ENCODE measurements at places on chromosomes 16 and 17. TPM values are rescaled to one million over a fixed set of nuclear protein-coding genes. Genes with fewer than 3 reads are reported as not detected.

- no peak for DNase-seq
These were observed 2.4 kb downstream of the MBTD1 start for GRCh38 chr17:51257150-51258081.

DNA sequence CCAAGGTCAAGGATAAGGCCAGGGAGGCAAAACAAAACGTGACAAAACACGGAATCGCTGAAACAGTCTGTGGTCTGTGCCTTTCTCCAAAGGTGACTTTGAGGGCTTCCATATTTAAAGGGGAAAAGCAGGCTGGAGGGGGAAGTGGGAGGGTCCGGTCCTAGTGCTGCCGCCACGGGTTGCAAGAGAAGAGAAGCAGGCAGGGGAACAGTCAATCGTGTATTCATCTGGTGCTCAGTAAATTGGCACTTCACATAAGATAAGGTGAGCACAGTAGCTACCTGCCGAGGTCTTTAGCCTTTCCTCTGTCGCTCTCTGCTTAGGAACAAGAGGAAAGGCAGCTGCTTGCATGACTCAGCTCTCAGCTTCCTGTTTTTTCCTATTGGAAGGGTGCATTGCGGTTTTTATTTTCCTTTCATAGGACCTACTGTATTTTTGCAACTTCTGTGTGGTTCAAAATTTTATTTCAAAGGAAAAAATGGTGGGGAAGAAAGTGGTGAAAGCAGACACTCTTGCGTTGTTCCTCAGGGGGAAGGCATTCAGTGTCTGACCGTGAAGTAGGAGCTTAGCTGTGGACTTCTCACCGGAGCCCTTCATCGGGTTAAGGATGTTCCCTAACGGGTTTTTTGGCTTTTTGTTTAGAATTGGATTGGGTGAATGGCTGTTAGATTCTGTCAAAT, 7.1 kb upstream of the LGALS3BP start:
- DNase-seq: peak; percentile 14

DNA sequence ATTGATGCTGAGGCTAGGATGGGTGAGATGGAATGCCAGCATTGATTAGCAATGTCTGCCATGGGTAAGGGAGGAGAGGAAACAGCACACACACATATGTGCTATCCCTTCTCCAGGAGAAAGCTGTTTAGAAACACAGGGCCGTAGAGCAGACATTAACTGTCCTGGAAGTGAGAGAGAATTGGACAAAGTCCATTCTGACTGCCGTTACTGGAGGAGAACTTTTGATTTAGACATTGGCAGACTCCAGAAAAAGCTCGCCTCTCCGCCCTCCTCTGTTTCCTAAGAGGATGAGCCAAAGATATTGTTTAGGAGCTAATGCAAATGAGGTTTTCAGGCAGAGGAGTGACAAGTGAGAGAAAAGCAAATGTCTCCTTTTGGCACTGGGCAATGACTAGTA, 237.0 kb downstream of the HAPSTR1 start:
- no peak for DNase-seq

Gene RMI2
- total RNA-seq: not detected

GRCh38 chr16:6643080-6643686, 689.5 kb upstream of the RBFOX1 start:
- DNase-seq: no peak

DNA sequence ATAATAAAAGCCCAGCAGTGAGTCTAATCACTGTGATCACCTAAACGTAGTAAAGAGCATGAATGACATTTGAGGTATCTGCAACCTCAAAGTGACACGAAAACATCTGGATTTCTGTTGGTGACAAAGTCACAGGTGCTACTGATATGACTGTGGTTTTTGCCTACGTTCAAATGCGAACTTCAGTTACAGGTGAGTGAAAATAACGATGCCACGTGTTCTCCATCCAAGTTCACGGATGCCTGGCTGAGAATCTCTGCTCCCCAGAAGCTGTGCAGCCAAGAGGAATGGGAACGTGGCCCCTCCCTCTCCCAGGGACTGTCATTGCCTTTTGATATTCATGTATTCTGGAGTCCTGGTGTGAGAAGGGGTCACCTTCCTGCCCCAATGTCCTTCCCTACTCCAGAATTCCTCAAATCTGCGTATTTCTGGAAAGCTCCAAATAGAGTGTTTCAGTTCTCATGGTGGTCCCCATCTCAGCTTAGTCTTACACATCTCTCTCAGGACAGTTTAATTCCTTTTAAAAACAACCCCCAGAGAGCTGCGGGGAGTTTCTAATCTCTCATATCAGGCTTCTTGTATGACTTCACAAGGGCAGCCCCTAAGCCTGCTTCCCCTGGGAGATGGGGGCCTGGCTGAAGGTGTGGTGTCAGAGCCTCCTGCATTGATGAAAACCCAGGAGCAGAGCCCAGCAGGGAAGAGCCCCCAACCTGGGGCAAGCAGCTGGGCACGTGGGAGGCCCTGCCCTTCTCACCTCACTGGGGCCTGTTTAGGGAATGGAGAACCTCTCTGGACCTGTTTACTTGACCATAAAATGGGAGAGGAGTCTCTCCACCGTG, 25.8 kb downstream of the PIK3R5 start:
- no peak for DNase-seq

Gene TMEM238L
- total RNA-seq: not detected

DNA sequence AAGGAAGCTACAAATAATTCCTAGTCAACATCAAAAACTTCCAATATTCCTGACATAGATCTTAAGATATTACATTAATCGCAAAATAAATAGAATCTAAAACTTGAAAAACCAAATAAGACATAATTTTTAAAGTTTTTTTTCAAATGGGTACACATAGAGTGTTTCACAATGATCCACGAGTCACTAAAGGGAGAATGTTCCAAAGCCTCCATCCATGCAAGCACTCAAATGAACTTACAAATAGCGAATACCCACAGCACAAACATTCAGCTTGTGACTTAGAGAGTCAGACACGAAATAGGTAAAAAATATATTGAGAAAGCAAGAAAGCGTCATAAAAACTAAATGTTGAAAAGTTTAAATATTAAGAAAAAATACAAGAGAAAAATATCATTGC, 65.7 kb downstream of the CEP112 start:
- DNase-seq: no peak

DNA sequence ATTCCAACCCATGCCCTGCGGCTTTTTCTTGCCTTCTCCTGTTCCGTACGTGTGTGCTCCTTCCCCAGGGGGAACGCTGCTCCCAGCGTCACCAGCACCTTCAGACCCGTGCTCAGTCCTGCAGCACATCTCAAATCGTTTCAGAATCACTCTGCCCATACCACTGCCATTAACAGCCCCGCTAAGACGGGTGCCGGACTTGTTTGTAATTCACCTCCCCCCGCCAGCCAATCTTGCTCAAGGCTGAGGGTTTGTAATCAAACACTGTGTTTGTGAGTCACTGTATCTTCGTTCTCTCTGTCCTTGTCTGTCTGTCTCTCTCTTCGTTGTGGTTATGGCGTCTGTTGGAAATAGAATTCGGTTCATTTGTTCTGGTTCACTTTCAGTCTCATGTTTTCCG, 17.3 kb downstream of the CARD14 start:
- DNase-seq: no peak

Gene UTS2R
- total RNA-seq: 7.5 TPM

- DNase-seq: no peak
These were observed 116.4 kb downstream of the SNX11 start for GRCh38 chr17:48223945-48224344.

DNA sequence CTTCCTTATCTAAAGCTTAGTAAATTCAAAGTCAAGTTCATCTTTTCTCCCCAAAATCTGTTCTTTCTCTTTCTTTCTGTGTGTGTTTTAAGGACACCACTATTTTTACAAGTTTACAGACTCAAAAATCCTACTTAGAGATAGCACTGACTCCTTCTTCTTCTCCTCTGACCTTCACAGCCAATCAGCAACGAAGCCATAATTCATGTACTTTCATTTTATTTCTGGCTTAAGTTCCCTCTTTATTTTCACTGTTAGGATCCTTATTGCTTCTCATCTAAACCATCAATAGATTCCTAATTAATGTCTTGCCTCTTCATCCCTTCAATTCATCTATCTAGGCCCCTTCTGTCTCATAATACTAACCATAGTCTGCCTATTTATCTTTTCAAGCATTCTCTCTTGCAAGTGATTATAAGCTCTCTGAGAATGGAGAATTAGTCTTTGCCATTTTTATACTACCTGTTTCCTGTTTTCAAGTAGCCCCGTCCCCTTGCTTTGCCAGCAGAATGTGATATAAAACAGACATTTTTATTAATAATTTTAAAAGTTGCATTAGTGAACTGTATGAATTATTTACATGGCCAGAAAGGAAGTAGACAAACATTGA, 27.0 kb downstream of the CDC27 start:
- DNase-seq: no peak

- DNase-seq: no peak
These were observed 6.6 kb downstream of the KRT39 start for GRCh38 chr17:40960144-40960543.

Gene CDC6
- total RNA-seq: 1.0 TPM

GRCh38 chr17:42122371-42123303, at the start of gene HSPB9:
HSPB9 (plus strand) TSS chr17:42122804; CDS start chr17:42122851, 47 bp downstream.
- peak; percentile 82 for DNase-seq

- peak; percentile 13 for DNase-seq
These were observed 140.1 kb downstream of the CLEC16A start for GRCh38 chr16:11084484-11084875.

- DNase-seq: peak; percentile 77
These were observed 661 bp downstream of the TEX2 start for GRCh38 chr17:64262198-64262999.

DNA sequence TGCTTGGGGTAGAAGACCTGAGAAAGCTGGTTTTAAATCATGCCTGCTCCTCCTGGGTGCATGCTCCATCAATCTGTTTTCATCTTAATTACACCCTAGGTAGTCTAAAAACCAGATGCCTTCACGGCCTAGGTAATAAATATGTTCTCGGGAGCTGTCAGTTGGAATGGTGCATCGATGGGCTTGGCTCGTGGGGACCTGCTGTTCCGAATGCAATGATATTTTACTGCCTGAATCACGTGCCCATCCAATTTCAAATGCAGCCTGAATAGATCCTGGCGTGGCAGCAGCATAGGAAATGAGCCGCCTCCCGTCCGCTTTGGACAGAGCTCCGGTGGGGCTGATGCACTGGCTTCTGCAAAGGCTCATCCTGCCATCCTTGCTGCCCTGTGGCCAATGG, 18.8 kb upstream of the FAAP100 start:
- DNase-seq: no peak

Gene SMIM5
- 8.5 TPM for total RNA-seq

GRCh38 chr17:49110509-49110908, 22.1 kb upstream of the B4GALNT2 start:
- DNase-seq: no peak

- peak; percentile 86 for DNase-seq
These were observed 8.4 kb upstream of the TRPV2 start for GRCh38 chr17:16406742-16407674.

- DNase-seq: no peak
These were observed 54.9 kb downstream of the SDR42E1 start for GRCh38 chr16:81956213-81956948.

GRCh38 chr16:27237219-27238015, 31.2 kb downstream of the NSMCE1 start:
- DNase-seq: peak; percentile 57

All from right cardiac atrium (tissue), 5 donors.